Hematopoietic multipotent progenitor cell treated with erythropoietin and hydrocortisone succinate and interleukin-3 and kit ligand, for 8 days (in vitro differentiated cells): ENCODE measurements at places on chromosomes 7 and 10.

DNA sequence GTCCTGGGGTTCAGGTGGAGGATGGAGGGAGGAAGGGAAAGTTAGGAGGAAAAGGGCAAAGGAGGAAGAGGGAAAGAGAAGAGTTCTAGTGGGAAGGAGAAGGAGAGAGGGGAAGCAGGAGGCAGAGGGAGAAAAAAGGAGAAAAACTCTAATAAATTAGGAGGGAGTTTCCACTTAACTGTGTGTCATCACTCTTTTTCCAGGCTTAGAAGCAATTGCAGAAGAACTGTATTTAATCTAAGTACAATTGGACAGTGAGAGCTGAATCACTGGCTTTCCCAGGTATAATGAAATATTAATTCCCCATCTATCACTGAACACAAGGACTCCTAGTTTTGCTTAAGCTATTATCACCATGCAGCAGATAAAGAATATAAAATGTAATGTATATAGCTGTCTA is 76.8 kb downstream of the CREB3L2 start:
- DNase-seq = no peak

DNA sequence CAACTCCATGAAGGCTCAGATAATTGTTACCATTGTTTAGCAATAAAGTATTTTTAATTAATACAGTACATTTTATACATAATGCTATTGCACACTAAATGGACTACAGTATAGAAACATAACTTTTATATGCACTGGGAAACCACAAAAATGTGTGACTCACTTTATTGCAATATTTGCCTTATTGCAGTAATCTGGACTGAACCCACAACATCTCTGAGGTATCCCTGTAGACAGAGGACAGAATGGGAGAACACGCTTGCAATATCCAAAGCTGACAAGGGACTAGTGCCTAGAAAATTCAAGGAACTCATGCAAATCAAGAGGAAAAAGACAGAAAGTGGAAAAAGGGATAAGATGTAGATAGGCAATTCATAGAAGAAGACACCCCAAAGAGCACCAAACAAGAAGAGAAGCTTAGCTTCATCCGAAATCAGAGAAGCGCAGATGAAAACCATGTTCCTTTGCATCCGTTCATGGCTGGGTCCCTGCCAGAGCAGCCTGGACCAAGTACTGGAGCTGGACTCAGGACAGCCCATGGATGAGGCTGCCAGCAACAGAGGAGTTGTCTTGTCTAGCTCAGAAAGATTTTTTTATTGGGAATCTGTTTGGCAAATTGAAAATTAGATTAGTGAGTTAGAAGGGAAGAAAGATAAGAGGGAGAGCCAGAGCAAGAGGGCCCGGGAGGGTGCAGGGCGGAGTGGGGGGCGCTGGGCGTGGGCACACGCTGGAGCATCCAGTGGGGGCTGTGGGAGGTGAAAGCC is 16.0 kb upstream of the GALNTL5 start:
- DNase-seq = no peak

GRCh38 chr10:8316284-8316683 is 261.8 kb downstream of the GATA3 start:
- no peak for DNase-seq

DNA sequence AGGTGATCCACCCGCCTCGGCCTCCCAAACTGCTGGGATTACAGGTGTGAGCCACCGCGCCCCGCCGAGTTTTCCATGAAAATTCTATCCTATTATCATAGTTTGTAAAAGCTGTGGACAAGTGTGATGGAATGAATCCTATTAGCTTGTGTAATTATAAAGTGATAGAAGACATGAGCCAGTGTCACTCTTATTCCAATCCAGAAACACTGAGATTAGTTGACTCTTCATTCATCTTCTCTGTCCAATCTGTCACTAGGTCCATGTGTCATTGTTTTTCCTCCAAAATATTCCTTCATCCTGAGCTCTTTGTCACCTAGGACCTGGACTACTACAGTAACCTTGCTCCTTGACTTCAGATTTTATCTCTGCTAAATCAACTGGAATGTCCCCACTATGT is 13.5 kb downstream of the FBH1 start:
- DNase-seq = no peak

- DNase-seq = peak; percentile 20
Measured at GRCh38 chr10:7412237-7412927, 1.5 kb upstream of the SFMBT2 start.

DNA sequence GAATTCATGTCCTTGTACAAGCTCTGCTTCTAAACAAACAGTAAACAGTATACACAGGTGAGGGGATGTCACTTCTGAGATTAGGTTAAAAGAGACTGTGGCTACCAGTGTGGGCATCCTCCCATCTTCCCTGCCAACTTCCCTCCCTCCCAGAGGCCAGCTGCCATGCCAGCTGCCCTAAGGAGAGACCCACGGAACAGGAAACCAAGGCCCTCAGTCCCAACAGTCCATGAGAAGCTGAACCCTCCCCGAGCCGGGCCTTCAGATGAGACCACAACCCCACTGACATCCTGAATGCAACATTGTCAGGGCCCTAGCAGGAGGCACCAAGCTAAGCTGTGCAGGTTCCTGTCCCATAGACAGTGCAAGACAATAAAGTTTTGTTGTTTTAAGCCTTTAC is 106.1 kb downstream of the CTBP2 start:
- DNase-seq = no peak

GRCh38 chr10:8967061-8967460 is 912.6 kb downstream of the GATA3 start:
- no peak for DNase-seq

GRCh38 chr10:61271127-61271780 is 181.9 kb downstream of the TMEM26 start:
- no peak for DNase-seq

DNA sequence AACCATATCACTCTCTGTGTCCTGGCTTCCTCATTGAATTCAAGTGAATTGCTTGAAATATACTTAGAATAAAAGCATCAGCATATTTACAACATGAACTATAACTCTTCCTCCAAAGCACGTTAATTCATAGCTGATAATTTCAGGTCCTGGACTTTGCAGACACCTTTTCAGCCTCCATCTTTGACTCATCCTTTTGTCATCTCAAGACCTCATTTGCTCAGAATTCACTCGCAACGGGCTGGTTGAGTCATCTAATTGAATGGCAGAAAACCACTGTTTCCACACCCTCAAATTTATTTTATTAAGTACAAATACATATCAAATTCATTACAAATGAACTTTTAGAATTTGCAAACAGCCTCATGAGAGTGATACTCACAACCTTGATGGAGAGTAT is 545.7 kb downstream of the GATA3 start:
- no peak for DNase-seq

DNA sequence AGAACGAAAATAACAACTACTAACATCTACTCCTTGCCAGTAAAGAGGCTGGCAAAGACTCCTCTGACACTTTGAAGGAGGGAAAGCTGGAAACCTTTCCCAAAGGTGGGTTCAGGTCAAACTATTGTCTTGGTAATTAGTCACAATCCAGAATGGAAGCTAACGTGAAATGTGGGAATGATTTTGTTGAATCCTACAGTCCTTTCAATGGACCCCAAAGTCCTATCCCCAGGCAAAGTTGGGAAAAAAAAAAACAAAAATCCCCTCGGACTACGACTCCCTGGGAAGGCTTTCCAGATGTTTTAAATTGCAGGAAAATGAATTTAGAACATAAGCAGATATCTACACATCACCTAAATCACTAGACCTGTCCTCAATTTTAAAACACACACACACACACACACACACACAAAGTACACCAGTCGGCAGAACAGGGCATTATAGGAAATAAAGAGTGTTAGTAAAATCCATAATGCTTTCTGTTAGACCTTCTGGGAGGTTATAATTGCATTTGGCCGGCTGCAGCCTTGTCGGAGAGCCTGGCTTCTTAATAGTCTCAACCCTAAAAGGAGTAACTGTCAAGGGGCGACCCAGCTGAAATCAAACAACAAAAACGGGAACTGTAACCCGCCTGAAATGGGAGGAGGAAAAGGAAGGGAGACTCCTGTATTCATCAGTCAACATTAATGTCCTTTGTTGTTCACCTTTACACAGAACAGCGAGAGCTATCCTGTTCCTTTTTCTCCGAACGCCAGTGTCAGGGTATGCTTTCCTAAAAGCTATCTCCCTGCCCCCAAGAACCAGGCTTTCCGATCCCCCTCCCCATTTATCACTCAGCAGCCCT is 1.5 kb downstream of the DOCK4 start:
- no peak for DNase-seq

DNA sequence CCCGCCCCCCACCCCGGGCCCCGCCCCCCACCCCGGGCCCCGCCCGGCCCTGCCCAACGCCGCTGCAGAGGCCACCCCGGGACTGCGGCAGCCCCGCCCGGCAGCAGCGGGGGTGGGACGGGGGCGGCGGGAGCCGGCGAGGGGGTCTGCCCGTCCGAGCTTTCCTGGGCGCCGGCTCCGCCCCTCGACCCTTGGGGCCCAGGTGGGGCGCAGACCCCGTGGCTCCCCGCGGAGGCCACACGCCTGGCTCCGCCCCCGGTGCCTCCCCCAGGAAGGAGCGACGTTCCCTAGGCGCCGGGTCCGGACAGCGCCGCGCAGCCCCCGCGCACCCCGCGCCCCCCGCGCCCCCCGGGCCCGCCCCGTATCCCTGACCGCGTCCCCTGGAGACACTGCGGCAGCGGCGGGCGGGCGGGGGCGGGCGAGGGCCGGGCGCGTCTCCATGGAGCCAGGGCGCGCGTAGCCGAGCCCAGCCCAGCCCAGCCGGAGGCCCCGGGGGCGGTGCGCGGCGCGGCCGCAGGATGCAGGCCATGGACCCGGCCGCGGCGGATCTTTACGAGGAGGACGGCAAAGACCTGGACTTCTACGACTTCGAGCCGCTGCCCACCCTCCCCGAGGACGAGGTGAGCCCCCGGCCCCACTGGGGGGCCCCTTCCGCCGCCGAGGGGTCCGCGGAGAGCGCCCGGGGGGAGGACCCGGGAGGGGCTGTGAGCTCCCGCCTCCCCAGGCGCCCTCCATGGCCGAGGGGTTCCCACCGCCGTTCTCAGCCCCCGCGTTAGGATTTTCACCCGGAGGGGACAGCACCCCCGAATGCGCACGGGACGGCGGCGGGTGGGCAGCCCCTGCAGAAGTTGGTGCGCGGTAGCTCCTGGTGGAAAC is at the start of gene KNDC1:
Gene KNDC1 (plus strand): TSS at position 270 of the 876 bp plus-strand sequence. CDS start 249 bp downstream, at position 519.
- DNase-seq = no peak

GRCh38 chr10:48740015-48740707 is 55.5 kb downstream of the WDFY4 start:
- no peak for DNase-seq

- DNase-seq = no peak
Measured at GRCh38 chr7:114070246-114070645, 151.4 kb upstream of the PPP1R3A start.

DNA sequence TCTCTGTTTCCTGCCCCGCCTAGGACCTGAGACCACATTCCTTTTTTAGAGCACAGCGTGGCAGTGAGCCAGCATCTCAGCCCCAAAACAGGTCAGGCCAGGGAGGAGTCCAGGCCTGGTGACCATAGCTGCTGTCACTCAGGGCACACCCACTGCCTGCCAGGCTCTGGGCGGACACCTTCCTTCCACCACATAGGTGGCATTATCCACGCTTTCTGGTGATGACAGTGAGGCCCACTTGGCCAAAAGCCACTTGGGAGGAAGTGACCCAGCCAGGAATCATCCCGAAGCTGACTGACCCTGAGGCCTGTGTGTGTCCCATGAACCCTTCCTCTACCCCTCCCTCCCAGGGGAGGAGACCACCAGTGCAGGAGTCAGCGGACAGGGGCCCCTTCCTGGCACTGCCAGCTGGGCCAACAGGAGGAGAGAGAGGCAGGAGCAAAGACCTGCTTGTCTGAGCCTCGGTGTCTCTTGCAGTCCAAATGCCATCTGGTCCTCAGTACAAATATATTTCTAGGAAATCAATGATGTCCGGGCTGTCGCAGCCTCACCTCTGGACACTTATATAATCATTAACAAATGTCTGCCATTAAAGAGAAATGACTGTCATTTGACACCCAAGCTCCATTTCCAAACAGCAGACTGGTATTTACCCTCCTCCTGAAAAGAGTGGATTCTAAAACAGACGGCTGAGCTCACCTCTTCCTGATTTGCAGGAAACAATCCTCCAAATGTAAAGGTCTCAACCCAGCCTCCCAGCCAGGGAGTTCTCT is 63.0 kb downstream of the ABRAXAS2 start:
- DNase-seq = no peak

DNA sequence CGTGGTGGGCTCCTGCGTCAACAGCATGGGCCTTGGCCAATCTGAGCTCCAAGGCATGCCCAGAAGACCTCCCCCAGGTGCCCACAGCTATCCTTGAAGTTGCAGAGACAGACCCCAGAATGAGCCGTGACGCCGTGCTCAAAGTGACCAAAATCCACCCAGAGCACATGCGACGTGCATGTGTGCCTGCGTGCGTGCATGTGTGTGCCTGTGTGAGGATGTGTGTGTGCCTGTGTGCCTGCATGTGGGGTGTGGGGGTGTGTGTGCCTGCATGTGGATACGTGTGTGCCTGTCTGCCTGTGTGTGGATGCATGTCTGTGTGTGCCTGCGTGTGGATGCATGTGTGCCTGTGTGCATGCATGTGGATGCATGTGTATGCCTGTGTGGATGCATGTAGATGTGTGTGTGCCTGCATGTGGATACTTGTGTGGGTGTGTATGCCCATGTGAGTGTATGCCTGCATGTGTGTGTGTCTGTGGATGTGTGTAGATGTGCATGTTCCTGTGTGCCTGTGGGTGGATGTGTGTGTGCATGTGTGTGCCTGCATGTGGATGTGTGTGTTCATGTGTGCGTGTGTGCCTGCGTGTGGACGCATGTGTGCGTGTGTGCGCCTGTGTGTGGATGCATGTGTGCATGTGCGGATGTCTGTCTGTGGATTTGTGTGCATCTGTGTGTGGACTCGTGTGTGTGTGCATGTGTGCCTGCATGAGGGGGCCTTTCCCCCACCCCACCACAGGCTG is 42.6 kb downstream of the PWWP2B start:
- DNase-seq = no peak
